Stimulated activated CD4-positive, alpha-beta T cell treated with anti-CD3 and anti-CD28 coated beads, Interleukin-2, amount 100 ng/mL, for 48 hours (primary cell): ENCODE measurements at places on chromosomes 2 and 18.
A peak's percentile ranks its signal among the peaks of the same experiment; 100 is the strongest.

GRCh38 chr2:64217198-64217869 lies 73.1 kb upstream of the PELI1 start:
- DNase-seq, result no peak

DNA sequence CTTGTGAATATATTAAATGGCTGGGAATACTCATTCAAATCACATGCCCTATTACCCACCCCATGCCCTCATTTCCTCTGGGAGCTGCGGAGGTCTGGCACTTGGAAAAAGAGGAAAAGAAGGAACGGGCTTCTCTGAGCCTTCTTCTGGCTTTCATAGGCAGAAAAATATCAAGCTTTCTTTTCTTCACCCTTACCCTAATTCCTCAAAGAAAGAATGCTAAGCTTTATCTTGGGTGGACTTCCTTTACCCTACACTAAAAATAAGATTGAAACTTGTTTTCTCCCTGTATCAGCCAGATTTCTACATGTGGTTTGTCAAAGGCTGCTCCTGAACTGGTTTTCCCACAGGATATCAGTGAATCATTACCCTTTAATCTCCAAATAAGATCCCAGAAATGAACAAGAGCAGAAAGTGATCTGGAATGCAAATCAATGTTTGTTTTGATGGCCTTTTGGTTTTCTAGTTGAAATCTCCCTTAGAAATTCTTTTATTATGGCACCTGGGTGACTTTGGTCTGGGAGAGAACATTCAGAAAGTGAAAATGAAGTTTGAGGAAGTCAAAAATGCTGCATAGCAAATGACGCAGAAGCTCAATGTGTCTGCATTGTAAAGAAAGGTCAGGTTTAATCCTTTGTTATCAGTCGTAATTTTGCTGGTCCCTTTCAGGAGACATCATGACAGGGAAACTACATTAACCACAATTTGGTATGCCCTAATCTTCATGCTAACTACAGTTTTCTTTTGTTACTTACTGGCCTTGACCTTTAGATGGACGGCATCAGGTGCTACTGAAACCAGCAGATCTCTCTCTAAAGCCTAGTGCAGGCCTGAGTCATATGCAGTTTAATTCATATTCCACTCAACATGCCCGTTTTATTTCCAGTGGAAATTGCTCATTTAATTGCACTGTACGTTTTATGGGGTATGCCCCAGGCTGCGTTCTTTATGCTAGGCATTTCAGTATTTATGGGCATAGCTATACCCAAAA lies 46.6 kb upstream of the HNRNPA3 start:
- no peak for DNase-seq

DNA sequence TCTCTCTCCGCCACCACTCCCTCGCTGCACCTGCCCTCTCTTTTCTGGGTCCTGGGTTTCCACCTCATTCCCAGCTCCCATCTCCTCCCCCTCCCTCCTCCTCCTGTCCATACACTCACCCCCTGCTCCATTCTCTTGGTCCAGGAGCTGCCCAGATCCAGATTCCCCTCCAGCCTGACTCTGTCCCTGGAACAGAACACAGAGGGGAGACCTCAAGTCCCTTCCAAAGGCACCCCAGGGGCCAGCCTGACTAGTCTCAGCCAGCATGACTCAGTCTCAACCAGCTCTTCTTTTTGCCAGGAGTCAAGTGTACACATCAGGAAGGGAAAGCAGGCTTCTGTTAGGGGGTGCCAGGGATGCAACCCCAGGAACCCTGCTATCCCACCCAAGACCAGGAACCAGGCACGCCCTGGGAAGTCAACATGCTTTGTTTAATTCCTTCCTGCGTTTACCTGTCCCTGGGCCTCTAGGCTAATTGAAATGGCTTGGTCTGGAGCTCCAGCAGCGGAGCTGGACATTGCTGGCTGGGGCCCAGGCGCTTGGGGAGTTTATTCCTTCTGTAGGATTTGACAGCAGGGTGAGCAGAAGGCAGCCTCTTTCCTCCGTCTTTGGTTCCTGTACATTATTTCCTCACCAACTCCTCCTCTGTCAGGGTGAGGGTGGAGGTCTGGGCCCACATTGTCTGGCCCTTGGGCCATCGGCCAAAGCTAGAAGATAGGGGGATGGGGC lies 28.4 kb upstream of the SELENOI start:
- no peak for DNase-seq

GRCh38 chr2:57793310-57793709 lies 253.3 kb upstream of the VRK2 start:
- no peak for DNase-seq

- no peak for DNase-seq
Measured at GRCh38 chr2:160630801-160631590, 137.4 kb upstream of the RBMS1 start.

DNA sequence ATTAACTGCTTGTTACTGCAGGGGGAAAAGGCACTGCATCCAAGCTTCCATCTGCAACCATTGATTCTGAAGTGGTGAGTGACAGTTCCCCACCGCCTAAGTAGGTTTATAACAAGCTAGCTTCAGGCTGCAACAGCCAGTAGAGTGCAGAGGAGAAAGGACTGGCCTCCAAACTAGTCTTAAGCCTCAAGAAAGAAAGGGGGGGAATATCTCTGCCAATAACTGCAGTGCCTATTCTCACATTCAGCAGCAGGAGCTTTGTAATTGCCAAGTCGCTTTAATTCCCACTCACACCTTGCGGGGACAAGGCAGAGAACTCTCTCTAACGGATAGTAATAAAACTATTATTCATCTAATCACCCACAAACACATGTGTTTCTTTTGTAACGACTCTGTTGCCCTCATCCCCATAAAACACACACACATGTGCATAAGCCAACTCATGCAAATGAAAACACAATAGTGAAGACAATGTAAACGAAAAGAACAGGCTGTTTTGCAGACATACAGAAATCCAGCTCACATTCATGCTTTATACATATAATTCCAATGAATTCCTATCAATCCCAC lies 1963.3 kb upstream of the PIK3C3 start:
- no peak for DNase-seq

DNA sequence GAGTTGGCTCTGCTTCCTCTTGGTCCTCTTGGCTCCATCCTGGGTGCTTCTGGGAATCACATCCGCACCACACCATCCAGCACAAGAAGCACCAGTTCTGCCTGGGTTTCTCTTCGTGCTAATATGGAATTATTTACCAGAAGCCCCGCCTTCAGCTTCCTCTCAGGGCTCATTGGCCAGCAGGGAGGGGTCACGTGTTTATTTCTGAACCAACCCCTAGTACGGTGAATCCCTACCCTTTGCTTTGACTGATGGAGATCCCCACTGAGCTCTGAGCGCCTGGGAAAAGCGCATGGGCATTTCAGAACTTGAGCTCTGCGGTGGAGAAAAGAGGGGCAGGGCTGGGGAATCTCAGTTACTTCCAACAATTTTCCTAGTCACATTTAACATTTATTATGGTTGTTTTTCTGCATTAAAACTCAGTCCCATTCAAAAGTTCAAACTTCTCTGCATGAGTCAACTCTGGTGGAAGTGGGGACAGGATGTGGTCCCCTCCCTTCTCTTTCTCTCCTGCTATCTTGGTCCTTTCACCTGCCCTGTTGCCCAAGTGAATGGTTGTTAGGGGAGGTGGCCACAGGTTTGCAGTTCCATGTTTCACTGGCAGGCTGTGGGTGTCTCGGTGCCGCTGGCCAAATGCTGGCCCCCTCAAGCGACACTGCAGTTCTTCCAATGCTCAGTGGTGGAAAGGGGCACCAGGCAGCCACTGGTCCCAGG lies 76.4 kb upstream of the TTC39C start:
- DNase-seq, result no peak

DNA sequence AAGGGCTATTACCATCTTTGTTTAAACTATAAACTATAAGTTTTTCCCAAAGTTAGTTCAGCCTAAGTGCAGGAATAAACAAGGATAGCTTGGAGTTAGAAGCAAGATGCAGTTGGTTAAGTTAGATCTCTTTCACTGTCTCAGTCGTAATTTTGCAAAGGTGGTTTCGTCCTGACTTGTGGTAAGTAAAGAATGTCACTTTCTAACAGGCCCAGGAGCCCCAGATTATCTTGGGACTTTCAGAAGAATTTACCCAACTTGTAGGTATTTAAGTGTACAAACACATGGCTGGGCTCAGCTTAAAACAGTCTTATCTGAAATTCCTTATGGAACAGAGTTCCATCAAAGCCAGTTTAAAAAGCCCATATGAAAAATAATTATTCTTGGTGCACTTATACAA lies 18.3 kb upstream of the FAM98A start:
- no peak for DNase-seq

DNA sequence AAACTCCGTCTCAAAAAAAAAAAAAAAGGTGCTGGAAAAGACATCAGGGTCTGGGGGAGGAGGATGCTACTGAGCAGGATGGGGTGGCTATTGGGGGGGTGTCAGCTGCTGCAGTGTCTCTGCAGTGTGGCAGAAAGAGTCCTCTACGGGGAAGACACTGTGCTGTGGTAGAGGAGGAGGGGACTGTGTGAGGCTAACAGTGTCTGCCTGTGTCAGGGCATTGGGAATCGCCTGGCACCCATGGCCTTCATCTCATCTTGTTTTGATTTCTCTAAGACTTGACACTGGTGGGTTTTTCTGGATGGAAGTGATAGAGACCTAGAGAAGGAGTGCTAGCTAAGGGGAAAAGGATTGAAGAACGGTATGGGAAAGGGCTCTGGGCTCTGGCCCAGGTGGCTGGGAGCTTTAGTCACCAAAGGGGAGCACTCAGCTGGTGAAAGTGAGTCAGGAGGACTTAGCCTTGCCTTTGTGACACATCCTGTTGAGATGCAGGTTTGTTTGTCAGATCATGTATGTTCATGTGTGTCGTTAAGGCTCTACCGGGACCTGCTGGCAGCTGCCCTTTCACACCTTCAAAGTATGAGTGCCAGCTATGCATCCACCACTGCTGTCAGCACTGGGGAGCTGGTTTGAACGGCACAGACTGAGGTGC lies 58.0 kb downstream of the FARP2 start:
- DNase-seq, result no peak

DNA sequence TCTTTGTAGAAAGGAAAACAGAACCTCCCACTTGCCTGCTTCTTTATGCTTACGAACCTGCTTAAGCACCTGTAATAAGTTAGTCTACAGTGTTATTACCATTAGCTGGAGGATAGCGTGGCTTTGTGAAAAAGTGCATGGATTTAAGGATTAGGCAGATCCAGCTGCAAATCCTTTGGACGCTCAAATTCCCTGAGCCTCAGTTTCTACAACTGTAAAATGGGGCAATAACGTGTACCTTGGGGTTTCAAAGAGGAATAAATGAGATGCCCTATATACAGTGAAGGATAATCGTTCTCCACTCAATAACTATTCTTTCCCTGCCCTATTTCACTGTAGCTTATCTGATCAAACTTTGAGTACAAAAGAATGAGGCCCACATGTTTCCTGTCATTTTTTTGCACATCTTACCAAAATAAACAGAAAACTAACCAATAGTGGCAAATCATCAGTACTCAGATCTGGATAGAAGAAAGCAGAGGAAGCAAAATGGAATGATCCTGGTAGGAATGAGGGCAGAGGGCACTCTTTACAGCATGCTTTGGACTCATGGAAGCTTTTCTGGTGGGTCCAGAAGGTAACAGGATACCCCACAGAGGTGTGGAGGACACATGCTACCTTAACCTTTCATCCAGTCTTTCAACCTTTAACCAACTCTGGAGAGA lies 14.8 kb downstream of the MOGAT1 start:
- no peak for DNase-seq

GRCh38 chr2:64485331-64485730 lies 31.4 kb downstream of the LGALSL start:
- DNase-seq, result no peak

DNA sequence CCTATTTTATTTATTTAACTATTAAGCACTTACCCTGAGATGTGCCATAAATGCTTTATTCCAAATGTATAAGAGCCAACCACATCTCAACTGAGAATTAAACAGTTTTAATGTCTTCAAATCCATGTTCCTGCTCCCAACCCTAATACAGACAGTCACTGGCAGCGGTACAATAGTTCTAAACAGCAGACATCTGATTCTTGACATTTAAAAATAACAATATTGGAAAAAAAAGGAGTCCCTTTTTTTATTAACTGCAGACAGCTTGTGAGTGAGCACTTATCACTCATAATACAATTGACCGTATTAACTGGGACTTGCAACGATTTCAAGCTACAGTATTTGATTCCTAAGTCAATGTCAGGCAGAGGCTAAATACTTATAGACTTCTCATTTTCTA lies 424.6 kb downstream of the TGIF1 start:
- DNase-seq, result no peak

GRCh38 chr18:37440206-37440605 lies 125.4 kb downstream of the CELF4 start:
- no peak for DNase-seq

- no peak for DNase-seq
Measured at GRCh38 chr2:181723731-181724130, 43.4 kb upstream of the NEUROD1 start.

DNA sequence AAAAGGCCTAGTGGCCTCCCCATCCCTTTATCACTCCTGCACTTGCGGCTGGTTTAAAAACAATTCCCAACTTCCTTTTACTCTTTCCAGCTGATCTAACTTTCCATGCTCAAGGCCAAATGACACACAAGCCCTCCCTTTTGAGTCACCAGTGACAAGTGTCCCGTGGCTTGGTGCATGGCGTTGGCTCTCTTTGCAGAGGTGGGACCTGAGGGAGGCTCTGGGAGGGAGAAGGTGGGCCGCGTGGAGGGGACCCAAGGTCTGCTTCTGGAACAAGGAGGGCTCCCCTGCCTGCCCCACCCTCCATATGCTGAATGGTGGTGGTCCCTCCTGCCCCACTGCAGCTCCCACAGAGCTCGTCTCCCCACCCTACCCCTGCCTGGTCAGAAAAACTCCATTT lies 30.8 kb upstream of the HPCAL1 start:
- DNase-seq, result no peak

- DNase-seq, result no peak
Measured at GRCh38 chr2:168277276-168277675, 29.9 kb upstream of the STK39 start.

- DNase-seq, result no peak
Measured at GRCh38 chr18:36643061-36643460, 185.7 kb downstream of the TPGS2 start.

GRCh38 chr18:44759925-44760342 lies 79.2 kb downstream of the SETBP1 start:
- DNase-seq, result peak; percentile 12

DNA sequence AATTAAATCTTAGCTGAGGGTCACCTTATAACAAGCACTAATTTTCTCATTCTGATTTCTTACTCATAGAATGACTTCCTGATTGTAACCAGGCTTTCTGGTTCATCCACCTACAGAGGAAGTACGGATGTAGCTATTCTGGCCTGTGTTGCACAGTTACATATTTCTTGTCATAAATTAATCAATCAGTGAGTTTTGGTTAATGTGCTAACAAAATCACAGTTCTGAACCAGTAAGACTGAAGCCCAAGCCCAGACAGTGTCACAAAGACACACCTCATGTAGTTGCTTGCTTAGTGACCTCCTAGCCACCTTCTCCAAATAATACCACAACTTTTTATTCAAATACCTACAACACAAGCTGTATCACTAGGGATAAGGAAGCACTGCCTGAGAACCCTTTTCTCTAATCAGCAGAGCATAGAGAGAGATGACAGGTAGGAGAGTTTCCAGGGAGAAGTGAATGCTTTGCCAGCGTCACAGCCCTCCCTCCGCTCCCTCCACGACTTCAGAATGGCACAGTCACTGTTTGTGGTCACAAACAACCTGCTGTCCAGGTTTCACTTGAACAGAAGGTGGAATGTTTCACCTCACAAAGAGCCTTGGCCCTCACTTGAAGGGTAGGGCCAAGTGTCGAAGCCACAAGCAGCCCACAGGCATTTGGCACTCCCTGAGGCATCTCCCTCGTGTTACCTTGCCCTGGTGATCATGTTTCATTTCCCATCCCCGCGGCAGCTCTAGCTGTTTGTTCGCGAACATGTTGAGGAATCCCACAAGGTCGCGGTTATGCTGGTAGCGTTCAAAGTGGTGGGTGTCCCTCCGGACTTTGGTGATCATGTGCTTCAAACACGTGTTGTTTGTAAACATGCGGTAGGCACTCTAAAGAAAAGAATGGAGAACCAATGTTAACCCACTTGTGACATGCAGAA lies 120.8 kb upstream of the STK17B start:
- no peak for DNase-seq
